ENCODE measurements at places on chromosomes 5 and 9.

DNA sequence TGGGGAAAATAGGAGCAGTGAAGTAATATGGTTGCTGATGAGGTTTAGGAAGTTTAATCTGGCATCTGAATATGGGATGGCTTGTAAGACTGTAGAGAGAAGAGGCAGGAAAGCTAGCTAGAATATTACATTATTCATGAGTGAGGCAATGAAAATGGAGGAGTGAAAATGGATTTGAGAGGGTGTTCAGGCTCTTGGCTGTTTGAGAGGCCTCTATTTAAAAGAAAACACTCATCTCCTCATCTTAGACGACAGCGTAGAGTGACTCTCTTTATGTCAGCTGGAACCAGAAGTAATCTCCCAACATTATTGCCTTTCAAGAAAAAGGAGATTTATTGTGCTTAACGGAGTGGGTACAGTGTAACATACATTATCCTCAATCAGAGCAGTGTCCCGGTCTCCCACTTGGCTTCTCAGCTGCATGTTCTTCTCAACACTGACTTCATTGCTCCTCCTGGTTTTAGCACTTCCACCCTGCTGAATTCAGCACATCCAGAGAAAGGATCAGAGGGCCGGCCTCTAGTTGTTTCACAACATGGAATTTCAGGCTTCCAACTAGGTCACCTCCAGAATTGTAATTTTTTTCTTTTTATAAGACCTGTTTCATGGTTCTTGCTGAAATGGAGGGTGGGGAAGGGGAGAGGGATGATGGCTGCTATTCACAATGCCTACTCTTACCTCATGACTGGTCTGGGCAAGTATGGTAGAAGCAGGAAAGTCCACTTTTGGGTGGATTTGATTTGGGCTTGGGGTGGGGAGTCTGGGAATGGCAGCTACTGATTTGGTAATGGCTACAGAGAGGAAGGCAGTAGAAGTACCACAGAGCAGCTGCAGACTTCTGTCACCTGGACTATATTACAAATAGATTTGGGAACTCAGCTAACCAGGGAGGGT, 52.9 kb upstream of the KIAA1958 start:
- DNase-seq = peak; percentile 19

- peak; percentile 13 for DNase-seq
Measured at GRCh38 chr5:150645070-150645700, 4.7 kb downstream of the SYNPO start.

DNA sequence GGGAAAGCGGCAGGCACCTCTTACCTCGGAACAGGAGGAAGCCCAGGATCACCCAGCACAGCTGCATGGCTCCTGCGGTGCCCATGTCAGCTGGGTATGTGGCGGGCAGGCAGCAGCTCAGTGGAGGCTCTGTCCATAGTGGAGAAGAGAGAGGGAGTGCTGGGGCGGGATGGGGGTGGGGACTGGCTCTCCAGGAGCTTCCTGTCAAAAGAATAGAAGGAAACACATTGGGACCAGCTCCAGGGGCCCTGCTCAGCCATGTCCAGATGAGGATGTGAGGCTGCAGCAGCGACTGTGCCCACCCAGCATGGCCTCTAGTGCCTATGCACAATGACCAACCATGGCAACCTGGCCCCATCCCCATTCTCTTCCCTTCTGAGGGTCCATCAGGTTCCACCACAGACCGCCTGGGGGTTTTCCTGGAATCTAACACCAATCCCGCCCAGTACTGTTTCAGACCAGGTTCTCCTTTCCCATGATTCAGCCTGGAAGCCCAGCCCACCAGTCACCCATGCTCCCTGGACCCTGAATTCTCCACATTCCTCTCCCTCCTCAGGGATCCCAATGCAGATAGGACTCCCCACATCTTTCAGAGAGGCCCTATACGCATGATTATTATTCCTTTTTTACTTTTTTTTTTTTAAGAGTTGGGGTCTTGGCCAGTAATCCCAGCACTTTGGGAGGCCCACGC, at the start of gene ECSCR:
ECSCR (minus strand) TSS at position 158 of the 691 bp plus-strand sequence; CDS start at position 85, 73 bp downstream.
- no peak for DNase-seq

DNA sequence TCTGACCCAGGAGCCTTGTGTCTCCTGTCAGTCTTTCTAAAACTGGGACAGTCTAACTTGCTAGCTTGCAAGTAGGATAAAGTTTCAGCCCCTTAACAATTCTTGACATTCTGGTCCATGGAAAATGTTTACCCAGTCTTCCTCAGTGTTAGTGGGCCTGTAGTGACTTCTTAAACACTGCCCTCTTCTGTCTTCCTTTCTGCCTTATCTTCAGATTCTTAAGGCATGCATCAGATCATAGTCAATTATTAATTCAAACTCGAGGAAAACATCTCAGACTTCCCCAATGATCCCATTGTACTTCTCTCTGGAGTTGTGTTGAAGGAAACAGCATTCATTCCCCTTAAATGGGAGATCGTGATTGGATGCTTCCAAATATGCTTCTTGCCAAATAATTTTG, 1199.8 kb downstream of the DTWD2 start:
- no peak for DNase-seq

DNA sequence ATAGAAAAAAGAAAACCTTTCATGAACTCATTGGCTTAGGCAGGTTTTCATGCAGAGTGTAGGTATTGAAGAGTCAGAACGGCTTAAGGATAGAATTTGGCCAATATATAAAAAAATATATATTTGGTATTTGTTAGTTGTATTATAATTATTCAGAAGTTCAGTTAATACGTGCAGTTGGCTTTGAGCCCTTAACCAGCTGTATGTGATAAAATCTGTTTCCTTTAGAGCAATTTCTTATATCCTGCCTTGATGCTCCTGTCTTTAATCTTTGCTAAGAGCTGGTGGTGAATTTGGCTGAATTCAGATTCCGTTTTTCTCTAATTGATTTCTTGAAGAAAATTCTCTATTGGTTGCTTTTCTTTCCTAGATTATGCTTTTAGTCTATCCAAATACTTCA, 3.7 kb downstream of the ANXA1 start:
- DNase-seq = no peak

DNA sequence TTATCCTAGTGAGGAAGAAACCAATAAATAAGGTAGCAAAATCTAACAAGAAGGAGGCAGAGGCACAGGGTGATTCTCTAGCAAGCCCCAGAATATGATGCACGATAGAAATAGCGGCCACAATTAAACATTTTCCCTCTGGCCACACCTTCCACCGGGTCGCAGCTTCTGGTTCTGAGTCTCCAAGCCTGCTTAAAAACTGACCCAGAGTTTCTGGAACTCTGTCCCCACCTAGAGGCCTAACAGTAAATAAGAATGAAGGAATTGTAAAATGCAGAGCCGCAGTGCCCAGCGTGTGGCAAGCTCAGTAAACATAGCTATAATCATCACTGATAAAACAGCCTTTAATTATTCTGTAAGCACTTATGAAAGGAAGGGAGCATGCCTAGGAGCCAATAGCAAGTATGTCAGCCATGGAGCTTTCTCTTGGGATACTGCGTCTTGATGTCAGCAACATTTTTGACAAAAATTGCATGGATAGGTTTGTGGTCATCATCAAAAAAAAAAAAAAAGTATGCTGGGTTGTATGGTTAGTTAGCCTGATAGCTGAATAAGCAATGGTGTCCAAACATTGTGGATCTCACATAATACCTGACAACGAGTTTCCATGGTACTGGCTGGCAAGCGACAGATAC, 465.5 kb downstream of the DNAH5 start:
- peak; percentile 11 for DNase-seq

- no peak for DNase-seq
Measured at GRCh38 chr5:178201927-178202235, 2.5 kb upstream of the HNRNPAB start.

- no peak for DNase-seq
Measured at GRCh38 chr5:61467766-61468482, 135.9 kb downstream of the ZSWIM6 start.

DNA sequence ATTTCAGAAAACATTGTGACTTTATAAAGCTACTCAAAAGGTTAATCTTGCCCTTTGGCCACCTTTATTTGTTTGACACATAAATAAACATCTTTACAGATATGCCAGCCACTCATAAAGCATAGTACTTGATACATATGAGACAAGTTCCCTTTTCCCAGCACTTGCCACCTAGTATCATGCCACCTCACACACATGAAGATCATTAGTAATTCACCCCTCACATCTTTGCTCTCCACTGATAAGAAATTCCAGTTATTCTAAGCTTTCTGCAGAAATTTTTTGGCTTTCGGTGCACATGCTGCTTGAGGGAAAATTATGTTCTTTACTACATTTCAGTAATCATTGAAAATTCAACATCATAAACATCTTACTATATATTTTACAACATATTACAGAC, 59.1 kb downstream of the DEPDC1B start:
- no peak for DNase-seq

DNA sequence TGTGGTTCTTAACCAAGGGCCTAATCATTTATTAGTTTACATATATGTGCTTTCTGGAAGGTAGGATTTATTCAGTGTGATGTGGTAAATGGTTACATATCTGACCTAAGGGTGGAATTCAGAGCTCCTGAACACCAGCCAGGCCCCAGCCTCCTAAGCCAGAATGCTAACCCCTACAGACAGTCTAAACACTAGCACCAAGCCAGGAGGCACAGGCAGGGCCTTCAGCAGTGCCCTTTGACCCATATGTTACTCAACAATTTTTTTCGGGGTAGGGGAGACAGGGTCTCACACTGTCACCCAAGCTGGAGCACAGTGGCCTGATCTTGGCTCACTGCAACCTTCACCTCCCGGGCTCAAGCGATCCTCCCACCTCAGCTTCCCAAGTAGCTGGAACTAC, 40.3 kb downstream of the PRKACG start:
- no peak for DNase-seq

GRCh38 chr9:32705059-32705458, 69.6 kb upstream of the TAF1L start:
- DNase-seq = no peak

- DNase-seq = no peak
Measured at GRCh38 chr9:135617538-135617900, 21.8 kb downstream of the GLT6D1 start.

DNA sequence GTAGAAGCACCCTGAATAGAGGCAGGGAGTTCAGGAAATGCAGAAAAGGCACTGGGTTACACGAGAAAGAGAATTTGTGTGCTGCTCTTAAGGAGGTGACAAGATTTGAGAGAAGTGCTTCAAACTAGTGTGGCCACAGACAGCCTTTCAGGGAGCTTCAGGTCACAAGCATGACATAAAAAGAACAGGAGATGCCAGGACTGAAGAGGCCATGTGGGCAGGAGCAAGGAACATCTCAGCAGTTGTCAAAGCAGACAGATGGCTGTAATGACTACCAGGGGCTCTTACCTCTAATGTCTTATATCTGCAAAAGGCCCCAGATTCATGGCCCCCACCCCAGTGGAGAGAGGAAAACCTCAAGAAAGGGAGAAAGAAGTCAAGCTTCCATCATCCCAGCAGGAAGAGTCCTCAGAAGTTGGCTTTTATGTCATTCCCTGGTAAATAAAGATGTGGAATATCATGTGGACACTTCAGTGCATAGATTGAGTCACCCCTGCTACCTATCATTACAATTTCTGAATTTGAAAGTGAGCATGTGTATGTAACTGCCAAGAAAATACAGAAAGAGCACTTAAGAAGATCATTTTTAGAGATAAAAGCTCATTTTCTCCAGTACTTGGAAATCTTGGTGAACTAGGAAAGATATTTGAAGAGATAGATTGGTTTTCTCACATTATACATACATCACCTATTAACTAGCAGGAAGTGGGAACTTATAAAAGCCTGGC, 214.4 kb upstream of the RORB start:
- no peak for DNase-seq

GRCh38 chr5:10518347-10518746, 45.5 kb upstream of the ANKRD33B start:
- DNase-seq = no peak
